ENCODE measurements at places on chromosomes 16 and 17.
A peak's percentile ranks its signal among the peaks of the same experiment; 100 is the strongest.

DNA sequence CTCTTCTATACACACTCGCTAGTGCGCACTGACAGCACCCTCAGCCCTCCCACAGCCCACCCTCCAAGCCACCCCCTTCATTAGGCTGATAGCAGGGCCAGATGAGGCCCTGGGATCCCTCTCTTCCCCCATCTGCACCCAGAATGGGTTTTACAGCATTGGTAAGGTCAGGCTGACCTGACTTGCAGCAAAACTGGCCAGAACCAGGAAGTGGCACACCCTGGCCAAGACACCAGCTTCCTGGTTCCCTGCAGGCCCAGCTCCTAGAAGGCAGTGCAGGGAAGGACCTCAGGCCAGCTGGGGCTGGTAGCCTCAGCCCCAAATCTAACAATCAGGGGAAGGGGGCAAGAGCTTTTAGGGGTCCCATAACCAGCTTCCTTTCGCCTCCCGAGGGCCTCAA, 50.0 kb upstream of the MRPS23 start:
- DNase-seq, result no peak

DNA sequence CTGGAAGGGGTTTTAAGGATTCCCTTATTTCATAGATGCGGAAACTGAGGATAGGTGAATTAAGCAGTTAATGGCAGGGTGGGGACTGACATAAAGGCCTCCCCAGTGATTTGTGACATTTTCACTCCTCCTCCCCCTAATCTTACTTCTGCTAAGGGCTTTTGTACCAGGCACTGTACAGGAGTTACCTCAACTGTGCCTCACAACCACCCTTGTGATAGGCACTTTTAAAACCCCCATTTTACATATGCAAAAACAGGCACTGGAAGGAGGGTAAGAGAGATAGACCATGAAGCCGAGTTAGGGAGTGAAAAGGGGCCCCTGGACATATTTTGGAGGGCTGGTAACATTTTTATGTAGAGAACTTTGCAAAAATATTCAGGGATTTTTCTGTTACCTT, 862 bp upstream of the GDE1 start:
- no peak for DNase-seq

GRCh38 chr17:29131814-29132682, 48.1 kb downstream of the MYO18A start:
- no peak for DNase-seq

DNA sequence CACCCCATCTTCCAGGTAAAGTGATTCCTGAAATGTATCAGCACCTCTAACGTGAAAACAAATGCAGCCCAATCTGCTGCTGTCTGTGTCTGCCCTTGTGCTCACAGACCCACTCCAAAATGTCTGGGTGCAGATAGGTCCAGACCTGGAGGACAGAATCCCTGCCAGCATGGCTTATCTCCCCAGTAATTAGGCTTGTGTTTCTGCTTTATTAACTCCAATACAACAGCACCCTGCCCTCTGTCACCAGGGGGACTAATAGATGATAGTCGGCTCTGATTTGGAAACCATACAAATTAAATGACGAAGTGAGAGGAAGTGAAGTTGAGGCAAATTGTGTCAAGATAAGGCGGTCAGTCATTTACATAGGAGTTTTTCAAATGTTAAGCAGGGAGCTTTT, 608.3 kb upstream of the SALL1 start:
- no peak for DNase-seq

GRCh38 chr16:88310796-88311605, 71.8 kb upstream of the ZNF469 start:
- no peak for DNase-seq

DNA sequence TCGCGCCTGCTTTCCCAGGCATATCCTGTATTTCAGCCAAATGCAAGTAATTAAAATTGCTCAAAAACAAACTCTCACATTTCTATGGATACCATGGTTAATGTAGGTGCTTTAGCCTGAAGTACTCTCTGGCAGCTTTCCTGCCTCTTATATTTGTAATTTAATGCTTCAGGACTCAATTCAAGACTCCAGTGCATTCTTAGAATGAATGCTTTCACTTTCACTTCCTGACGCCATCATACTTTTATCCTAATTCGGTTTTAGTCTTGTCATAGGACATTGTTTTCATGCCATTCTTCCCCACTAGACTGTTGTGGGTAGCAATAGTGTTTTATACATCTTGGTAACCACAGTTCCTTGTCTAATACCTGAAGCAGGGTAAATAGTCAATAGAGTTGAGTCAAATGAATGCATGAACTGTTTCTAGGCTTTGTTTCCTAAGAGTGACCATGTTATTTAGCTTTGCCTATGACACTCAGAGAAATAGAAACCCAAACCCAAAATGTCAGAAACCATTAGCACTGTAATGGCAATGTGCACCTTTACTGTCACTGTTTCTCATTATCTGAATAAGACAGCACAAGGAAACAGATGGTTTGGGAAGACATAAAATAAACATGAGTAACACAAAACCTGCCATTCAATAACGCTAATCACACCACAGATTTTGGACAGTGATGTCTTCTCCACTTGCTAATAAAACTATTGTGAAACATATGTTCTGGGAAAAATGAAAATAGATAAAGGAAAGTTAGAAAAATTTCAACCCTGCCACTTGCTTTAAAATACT, 705.5 kb downstream of the CDH11 start:
- DNase-seq, result no peak

- DNase-seq, result no peak
Observed at GRCh38 chr17:57956291-57957119, 1.3 kb upstream of the CUEDC1 start.

- no peak for DNase-seq
Observed at GRCh38 chr16:2214719-2214968, at the start of gene PGP. Gene PGP (minus strand): TSS chr16:2214840. CDS start chr16:2214777, 63 bp downstream.

GRCh38 chr17:58570758-58571157, 56.3 kb upstream of the MTMR4 start:
- DNase-seq, result no peak

- no peak for DNase-seq
Observed at GRCh38 chr17:79711715-79712305, 18.9 kb upstream of the ENPP7 start.

DNA sequence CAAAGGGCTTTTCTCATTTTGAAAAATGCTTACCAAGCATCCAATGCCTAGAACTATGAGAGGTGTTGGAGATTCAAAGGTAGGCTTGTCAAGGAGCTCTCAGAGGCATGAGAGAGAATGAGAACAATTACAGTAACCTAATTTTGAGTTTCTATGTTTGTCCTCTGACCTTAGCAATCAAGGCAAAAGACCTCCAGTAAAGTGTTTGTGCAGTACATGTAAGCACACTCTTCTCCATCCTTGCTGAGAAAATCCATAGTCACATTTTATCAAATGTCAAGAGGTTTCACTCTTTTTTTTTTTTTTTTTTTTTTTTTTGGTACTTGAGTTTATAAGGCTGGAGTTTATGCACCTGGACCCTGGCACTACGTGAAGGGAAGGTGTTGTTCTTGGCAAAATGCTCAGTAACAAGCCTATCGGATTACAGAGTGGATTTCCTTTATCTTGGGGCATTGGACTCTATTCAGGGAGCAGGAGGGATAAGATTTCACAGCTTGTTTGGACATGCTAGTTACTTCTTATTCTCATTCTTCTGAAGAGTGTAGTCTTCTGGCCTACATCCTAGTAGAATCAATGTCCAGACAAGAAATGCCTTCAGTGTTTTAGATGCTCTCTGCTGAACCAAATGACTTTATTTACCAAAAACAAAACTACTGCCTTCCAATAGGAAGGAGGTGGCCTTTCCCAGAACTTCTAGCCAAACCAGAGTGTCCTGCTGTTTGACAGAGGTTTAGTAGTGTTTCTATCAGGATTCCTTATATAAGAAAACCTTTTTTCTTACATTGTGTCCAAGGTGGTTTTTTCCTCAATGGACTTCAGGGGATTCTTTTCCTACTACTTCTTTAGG, 21.9 kb downstream of the KCNJ2 start:
- DNase-seq, result no peak

- peak; percentile 53 for DNase-seq
Observed at GRCh38 chr17:27601069-27601974, 29.7 kb upstream of the LGALS9 start.

DNA sequence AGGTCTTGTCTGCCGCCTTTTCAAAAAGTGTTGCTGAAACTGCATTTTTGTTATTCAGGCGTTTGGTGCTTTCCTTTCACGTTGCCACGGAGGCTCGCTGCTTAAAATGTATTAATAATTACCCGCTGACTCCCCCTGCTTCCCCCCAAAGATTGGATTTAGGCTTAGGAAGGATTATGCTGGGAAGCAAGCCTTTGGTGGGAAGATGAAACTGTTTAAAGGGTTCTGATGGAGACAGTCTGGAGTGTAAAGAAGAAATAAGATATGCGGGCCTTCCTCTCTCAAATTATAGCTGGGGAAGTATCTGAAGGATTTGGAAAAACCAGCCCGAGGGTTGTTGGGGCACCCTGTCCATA, 1.1 kb downstream of the KSR1 start:
- no peak for DNase-seq

- no peak for DNase-seq
Observed at GRCh38 chr16:77652399-77652798, 69.9 kb upstream of the NUDT7 start.

DNA sequence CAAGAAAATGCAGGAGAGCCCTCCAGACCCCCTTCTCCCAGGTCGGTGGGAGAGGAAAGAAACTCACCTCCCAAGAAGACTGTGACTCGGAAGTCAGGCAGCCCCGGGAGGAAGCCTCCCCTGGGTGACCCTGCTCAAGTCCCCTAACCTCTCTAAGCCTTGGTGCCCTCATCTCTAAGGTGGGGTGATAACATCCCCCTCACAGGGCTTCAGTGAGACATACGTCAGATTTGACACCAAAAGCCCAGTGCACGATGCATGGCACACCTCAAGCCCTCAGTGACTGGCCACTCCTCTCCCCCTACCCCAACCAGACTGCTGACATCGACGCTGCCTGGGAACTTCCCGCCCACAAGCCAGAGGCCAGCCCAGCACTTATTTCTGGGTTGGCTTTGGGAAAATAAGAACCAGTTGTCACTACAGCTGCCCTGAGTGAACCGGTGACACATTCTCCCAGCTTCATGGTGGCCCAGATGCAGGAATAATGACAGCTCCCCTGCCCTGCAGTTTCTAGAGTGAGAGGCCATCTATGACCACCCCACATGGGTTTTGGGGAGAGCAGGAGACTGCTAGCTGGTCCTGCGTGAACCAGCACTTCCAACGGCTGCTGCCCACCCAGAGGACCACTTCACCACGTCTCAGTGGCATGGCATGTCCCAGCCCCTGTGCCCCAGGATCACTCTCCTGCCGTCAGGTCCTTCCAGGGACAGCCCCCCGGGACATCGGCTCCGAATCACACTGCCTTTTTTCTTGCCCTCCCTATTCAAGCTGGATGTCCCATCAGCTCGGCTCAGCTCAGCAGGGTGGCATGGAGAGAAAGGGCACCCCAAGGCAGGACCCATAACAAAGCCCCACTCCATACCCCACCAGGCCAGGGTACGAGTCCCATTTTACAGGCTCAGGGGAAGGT, 9.5 kb downstream of the KNOP1 start:
- no peak for DNase-seq

- DNase-seq, result no peak
Observed at GRCh38 chr17:55301521-55302406, 37.0 kb downstream of the HLF start.

DNA sequence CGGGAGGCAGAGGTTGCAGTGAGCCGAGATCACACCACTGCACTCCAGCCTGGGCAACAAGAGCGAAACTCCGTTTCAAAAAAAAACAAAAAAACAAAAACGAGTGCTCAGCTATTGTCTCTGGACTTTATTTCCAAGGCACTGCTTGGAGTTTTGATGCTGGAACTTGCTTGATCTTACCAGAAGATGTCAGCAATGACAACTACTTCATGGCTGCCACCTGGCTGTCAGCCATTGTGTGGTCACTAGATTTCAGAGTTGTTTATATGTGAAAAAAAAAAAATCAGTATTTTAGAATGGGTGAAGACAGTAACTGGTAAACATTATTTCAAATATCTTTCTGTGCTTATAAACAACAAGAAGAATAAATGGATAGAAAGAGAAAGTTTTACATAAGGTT, 26.3 kb upstream of the OR4D1 start:
- DNase-seq, result no peak

- no peak for DNase-seq
Observed at GRCh38 chr16:89442990-89443726, 47.2 kb downstream of the ANKRD11 start.

- DNase-seq, result no peak
Observed at GRCh38 chr17:66443166-66443565, 140.8 kb downstream of the PRKCA start.

DNA sequence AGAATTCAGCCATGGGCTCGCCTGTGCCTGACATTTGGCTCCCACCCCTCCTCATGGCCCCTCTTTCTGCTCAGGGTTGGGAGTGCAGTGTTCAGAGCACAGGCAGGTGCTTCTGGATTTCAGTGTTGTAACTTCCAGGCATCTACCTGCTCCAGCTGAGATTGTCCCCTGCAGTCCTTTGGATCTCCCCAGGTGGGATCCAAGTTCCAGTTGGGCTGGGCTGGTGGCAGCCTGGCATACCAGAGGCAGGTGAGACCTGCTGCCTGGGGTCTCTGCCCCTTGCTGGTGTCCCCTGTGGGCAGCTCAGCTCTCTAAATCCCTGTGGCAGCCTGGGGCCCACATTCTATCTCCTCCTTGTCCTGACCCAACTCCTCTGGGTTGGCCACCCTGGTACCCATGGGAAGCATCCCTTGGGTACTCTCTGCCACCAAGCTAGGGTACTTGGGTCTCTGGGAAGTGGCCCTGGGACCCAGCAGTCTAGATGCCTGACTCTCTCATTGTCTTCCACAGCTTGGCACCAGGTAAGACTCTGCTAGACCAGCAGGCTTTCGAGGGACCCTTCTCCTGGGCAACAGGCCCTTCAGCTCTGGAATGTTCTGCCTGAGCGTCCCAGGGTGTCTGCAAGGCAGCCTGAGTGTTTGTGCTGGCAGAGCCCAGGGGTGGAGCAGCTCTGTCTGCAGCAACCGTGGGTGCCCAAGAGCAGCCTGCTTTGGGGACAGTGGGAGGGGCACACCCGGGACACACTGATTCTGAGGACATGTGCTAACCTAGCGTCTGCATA, 42.5 kb downstream of the DNAH17 start:
- DNase-seq, result no peak

DNA sequence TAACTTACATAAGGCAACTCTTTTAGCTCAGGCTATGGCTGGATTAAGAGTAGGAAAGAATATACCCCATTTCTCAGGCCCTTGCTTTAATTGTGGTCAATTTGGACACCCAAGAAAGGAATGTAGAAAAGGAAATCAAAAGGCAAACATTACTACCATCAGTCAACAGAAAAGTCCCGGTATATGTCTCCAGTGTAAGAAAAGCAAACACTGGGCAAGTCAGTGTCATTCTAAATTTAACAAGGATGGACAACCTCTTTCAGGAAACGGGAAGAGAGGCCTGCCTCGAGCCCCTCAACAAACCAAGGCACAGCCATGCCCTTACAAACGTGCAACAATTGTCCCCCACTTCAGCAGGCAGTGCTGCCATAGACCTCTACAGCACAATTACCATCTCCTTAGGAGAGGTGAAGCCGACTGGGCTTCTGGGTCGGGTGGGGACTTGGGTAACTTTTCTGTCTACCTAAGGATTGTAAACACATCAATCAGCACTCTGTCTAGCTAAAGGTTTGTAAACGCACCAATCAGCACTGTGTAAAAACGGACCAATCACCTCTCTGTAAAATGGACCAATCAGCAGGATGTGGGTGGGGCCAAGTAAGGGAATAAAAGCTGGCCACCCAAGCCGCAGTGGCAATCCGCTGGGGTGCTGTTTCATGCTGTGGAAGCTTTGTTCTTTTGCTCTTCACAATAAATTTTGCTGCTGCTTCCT, 12.4 kb downstream of the MRPL58 start:
- DNase-seq, result no peak

Measured in nucleus accumbens (tissue), 56 donors.